ENCODE measurements at places on chromosomes 5 and 9. TPM values are rescaled to one million over a fixed set of nuclear protein-coding genes. Genes with fewer than 3 reads are reported as not detected.

The ENC1 gene
- total RNA-seq: 53.6 TPM

The NUTM2F gene
- total RNA-seq: 0.15 TPM

The ASPN gene
- not detected for total RNA-seq

The QRFP gene
- total RNA-seq: not detected

The GIN1 gene
- total RNA-seq: 7.9 TPM

The HSD17B3 gene
- total RNA-seq: 0.38 TPM

The SPATA31A3 gene
- total RNA-seq: not detected

The REEP2 gene
- 1.3 TPM for total RNA-seq

The APBA1 gene
- total RNA-seq: 0.44 TPM

The PCAT7 gene
- total RNA-seq: 3.8 TPM

The MARCOL gene
- total RNA-seq: not detected

DNA sequence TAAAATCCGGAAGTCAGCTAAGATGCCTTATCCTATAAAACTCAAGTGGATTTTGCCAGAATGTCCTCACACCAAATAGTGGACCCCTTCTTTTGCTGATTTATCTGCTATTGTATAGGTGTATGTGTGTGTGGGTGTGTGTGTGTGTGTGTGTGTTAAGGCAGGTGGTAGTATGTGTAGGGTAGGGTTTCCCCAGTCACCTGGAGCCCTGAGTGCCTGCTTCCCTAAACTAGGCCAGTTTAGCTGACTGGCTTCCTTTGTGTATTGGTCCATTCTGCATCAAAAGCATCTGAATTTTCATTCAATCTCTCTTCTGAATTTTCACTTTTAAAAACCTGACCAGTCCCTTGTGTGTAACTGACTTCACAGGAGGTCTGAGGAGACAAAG, 42.2 kb upstream of the LCP2 start:
- DNase-seq: no peak

- DNase-seq: no peak
These were observed 71.2 kb downstream of the CWC27 start for GRCh38 chr5:64839936-64840335.

GRCh38 chr9:747567-747966, 93.9 kb upstream of the DMRT1 start:
- no peak for DNase-seq

GRCh38 chr9:8115570-8115969, 316.0 kb upstream of the DMAC1 start:
- DNase-seq: no peak

GRCh38 chr9:126113756-126114408, 212.7 kb upstream of the MVB12B start:
- no peak for DNase-seq

DNA sequence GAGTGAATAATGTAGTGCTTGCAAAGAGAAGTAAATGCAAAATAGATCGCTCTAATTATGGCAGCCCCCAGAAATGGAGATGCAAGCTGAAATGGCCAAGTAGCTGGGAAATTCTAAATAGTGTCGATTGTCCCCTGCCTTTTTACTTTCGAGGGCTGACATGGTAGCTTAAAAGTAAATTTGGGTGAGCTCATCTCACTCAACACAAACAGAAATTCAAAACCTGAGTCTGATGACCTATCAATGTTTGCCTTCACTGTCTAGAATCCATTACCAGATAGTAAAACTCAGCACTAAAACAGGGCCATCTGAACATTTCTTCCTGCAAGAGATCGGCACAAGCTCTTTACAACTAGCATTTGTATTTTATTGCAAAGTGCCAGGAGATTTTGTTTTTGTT, 7.0 kb upstream of the LHX2 start:
- DNase-seq: no peak

DNA sequence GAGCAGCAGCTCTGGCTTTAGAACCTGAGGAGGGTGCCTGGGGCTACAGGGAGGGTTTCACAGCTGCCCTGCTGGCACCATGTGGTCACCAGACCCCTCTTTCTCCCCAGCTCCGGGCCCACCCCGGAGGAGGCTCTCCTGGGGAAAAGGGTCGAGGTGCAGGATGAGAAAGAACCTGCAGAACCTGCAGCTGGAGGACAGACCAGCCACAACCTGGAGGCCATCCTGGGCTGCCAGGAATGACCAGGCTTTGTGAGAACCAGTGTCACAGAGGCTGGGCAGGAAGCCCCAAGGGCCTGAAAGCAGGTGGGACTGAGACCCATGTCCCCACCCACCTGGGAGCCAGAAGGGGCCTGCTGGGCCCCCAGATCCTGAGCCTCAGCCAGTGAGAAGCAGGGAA, 23.0 kb downstream of the SEMA4D start:
- no peak for DNase-seq

DNA sequence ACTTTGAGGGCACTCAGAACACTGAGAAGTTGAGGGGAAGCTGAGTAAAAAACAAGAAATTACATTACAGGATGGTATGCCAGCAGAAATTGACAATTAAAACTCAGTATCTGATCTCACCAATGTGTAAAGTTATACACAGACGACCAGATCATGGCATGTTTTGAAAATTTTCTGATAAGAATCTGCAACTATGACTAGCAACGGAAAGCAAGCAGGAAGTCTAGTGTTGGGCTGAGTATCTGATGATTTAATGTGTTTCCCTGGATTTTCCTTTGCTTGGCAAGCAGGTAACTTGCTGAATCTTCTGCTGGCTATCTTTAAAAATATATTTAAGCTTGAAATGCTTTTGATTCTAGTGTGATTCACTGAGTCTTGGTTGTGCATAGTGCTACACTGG, 5.2 kb upstream of the GCNT4 start:
- DNase-seq: no peak

- DNase-seq: no peak
These were observed 85.1 kb upstream of the LRRTM2 start for GRCh38 chr5:138960145-138960692.

DNA sequence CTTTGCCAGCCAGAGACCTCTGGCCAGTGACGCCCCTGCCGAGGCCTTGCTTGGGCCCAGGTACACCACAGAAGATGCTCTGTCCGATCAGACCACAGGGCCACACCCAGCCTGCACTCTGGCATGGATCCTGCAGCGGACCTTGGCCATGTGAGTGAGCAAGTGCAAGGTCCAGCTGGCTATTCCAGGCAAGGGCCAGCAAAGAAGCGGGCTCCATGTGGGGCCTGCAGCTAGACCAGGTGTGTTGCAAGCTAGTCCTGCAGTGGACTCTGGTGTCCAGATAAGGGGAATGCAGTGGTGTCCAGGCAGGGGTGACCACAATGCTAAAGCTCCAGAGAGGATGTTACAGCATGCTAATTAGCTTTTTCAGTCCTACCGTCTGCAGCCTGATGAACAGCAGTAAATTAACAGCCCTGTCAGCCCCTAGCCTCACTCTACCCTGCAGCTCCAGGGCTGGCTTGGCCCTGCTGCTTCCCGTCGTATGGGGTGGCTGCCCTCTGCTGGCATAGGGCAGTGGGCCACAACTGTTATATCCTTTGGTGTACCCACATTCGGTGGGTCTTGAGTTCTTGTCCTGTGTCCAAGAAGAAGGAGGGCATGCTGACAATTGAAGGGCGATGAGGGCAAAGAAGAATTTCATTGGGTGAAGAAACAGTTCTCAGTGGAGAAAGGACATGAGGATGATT, 284.5 kb upstream of the POU5F2 start:
- DNase-seq: no peak

DNA sequence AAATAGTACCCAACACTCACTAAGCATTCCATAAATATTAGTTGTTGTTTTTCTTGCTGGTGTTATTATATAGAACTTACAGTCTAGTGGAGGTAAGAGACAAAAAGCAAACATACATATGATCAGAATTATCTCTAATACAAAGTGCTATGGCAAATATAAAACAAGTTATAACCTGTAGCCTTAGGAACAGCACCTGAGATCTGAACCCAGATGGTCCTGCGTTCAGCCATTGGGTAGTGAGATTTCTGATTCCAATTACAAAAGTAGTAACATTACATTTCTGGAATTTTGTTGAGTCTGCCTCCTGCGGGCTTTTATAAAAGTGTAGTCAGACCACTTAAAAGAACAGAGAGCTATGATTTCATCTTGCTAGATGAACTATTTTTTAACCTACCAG, 242.9 kb upstream of the ZNF462 start:
- DNase-seq: no peak

- no peak for DNase-seq
These were observed 59.4 kb downstream of the NDUFAF2 start for GRCh38 chr5:61004448-61004847.

- no peak for DNase-seq
These were observed 8.3 kb downstream of the BHMT2 start for GRCh38 chr5:79077680-79078365.

GRCh38 chr9:113056191-113057106, at the start of gene ZFP37:
ZFP37 (minus strand) TSS chr9:113056724; CDS start chr9:113056688, 36 bp downstream.
- DNase-seq: peak; percentile 61

DNA sequence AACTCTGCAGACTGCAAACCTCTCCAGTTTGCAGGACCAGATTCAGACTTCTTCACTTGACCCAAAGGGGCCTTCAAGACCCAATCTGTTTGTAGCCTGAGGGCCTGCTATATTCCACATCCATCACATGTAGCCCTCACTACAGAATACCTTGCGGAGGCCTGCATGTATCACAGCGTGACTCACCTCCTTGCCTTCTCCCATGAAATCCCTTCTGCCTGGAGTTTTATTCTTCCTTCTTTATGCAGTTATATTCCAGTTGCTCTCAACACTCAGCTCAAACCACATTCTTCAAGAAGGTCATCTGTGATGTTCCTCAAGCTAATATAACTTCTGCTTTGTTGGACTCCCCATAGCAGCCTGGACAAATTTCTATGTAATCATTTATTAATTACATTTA, 198.5 kb upstream of the PTGER4 start:
- peak; percentile 33 for DNase-seq

GRCh38 chr9:120944434-120944843, 17.8 kb upstream of the TRAF1 start:
- DNase-seq: no peak

DNA sequence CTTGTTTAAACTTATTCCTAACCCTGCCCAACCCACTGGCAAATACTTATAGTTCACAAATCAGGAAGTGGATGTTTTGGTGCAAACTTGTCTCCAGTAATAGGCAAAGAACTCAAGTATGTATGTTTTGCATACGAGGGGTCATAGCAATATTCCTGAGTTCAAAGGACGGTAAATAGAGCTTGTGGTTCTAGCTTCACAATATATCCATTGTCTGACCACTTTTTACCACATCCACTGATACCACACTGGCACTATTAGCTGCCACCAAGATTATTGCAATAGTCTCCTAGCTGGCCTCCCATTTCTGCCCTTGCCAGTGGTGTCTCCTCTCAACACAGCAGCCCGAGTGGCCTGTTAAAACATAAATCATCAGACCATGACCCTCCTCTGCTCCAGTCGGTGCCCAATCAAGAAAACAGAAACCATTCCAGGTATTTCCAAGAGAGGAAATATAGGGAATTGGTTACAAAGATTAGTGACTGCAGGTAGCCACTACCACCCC, 17.0 kb downstream of the GRXCR2 start:
- DNase-seq: no peak

GRCh38 chr5:172886476-172886875, 52.4 kb downstream of the ERGIC1 start:
- peak; percentile 92 for DNase-seq

- no peak for DNase-seq
These were observed 230.9 kb upstream of the NFIL3 start for GRCh38 chr9:91654527-91654926.

- DNase-seq: no peak
These were observed 140.4 kb upstream of the FST start for GRCh38 chr5:53339962-53340540.

- DNase-seq: no peak
These were observed 15.3 kb downstream of the IL5 start for GRCh38 chr5:132528021-132528420.

DNA sequence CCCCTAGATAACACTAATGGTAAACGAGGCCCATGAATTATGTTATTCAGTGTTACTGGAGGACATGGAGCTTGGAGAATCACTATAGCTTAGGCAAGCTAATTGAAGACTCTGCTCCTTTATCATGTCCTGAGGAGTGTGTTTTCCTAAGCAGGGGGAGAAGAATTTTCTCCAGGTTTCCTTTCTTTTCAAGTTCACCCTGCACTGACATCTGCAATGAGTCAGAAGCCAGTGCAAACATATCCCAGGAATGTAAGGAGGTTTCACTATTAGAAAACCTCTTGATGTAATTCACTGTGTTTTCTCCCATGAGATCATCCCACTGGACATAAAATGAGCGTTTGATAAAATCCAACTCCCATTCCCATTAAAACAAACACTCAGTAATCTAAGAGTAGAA, 75.6 kb downstream of the DMRT2 start:
- DNase-seq: no peak

DNA sequence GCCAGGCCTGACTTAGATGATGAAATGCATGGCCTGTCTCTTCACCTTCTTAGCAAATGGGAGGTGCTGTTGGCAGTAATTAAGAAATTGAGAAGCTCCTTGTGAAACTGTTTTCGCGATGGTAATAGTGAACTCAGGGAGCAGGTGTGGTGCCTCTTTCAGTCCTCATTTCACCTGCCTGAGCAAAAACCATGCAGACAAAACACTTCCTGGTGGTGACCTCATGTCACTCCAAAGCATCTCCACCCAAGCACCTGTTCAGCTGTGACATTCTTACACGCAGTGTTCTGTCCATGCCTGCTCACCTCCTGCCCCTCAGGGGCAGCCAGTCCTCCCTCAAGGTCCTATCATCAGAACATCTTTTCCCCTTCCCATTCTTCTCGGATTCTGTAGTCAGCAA, 146.5 kb downstream of the CD180 start:
- no peak for DNase-seq

Measured in PC-9 (cell line).